ENCODE measurements at places on chromosomes 5 and 9.

DNA sequence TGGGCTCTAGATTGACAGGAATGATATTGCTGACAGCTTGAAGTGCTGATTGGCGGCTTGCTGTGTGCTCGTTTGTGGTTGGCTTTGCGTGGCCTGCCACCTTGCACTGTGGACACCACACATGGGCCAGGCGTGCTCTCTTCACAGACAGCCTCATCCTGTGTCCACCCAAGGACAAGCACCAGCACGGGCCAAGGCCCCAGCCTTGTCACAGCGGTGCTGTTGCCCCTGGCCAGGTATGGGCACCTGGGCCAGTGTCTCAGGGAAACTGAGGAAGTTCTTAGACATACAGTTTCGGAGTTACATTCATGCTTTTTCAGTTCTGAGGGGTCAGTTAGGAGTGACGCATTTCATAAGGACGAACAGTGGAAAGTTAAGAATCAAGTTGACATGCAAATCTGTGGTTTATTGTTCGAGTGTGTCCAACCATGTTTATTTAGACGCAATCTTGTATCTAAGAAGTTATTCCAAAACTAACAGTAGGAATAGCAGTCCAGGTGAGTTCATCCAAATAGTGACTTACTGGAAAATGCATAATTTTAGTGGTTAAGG is 125.9 kb downstream of the EHMT1 start:
- no peak for DNase-seq

- DNase-seq: peak; percentile 36
These were observed 52.4 kb downstream of the FSD1L start for GRCh38 chr9:105500108-105500766.

- peak; percentile 2 for DNase-seq
These were observed 31.7 kb downstream of the NRG2 start for GRCh38 chr5:140011297-140011802.

DNA sequence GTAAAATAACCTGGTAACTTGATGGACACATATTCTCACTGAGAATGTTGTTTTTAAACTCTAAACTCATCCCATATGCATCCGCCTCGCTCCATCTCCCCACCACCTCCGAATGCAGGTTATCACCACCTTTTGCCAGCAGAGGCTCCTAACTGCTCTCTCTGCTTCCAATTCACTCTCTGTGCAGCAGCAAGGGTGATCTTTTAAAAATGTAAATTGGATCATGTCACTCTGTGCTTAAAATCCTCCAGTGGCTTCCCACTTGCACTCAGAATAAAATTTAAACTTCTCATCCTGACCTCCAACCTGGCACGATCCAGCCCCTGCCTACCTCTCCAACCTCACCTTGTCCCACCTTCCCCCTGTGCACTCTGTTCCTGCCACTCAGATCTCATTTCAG is 317.2 kb downstream of the ZSWIM6 start:
- DNase-seq: no peak

- no peak for DNase-seq
These were observed 171.5 kb upstream of the NREP start for GRCh38 chr5:111928511-111928910.

DNA sequence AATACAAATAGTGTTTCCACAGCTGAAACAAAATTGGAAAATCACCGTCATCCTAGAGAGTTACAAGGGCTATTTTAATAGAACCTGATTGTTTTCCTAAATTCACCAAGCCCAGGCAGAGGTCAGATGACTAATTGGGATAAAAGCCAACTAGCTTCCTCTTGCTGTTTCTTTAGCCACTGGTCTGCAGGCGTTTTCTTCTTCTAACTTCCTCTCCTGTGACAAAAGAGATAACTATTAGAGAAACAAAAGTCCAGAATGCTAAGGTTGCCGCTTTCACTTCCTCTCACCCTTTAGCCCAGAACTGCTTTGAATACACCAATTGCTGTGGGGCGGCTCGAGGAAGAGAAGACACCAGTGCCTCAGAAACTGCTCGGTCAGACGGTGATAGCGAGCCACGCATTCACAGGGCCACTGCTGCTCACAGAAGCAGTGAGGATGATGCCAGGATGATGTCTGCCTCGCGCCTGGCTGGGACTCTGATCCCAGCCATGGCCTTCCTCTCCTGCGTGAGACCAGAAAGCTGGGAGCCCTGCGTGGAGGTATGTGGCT is at the start of gene TLR4:
TSS of gene TLR4 (plus strand) at position 380 of the 552 bp plus-strand sequence. CDS start at position 450, 70 bp downstream.
- DNase-seq: peak; percentile 88

DNA sequence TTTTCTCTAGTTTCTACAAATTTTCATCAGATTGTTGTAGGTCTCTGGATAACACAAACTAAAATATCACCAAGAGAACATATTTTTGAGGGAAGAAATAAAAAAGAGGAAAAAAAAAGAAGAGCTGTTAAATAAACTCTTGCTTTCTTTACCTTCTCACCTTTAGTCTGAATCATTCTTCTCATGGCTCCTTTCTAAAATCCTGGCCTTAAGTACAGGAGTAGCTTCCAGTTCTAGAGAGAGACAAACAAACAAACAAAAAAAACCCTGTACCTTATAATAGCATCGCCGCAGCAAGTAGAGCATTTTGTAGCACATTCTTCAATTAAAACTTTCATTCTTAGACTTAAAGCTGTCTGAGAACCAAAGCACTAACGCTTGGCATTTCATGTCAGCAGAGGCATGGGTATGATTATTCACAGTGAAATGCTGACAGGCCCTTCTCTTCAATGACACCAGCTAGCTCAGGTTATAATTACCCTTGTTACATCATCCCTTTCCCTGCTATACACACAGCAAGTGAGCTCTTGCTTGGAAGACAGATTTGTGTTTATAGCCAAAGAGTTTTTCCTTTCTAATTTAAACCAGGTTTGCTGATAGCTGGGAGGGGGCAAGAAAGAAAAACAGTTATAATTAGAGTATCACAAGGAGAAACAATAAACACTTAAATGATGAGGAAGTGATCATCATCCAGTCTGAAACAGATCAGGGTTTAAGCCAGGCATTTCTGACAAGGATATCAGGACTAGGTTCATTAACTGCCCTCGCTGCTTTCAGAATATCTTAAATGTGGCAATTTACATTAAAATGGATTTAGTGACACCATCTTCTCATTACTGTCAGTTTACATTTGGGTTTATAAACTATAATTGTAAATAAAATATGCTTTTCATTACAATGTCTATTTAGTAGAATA is 510.9 kb upstream of the ZNF608 start:
- DNase-seq: no peak

DNA sequence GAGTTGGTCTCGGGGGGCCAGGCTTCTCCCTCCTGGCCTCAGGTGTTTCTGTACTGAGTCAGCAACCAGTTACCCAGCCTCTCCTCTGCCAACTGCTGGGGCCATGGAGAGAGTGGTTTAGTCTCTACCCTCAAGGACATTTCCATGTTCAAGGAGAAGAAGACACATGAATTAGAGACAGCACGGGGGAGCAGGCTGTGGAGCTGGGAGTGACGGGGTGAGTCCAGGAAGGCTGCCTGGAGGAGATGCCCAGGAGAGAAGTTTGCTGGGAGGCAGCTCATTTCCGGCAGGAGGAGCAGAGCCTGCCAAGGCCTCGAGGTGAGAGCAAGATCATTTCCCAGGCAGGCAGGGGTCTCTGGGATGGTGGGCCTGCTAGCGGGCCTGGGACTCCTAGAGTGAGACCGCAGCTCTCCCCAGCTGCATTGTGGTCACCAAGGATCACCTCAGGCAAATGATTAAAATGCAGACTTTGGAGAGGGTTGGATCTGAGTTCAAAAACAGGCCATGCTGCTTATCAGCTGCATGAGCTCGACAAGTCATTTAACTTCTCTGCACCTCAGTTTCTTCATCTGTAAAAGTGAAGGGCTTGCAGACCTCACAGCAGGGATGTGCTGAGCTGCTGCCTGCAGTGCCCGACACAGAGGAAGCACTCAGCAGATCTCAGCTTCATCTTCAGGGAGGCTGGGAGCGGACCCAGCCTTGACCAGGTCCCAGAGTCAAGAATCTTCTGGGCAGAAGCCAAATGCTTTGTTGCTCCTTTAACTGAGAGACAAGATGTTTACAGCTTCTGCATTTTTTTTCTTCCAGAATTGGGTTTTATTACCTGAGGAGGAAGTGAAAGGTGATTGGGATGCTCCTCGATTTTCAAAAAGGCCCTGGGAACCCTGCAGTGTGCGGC is 35.2 kb downstream of the NEK6 start:
- DNase-seq: no peak

DNA sequence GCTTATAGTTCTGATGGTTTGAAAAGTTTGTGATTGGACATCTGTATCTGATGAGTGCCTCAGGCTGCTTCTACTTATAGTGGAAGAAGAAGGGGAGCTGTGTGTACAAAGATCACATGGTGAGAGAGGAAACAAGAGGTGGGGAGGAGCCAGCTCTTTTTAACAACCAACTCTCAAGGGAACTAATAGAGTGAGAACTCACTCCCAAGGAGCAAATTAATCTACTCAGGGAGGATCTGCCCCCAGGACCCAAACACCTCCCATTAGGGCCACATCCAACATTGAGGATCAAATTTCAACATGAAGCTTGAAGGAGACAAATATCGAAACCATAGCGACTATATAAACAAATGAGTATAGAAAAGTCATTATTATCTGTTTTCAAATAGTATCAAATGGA is 64.7 kb upstream of the PRLR start:
- DNase-seq: no peak

GRCh38 chr5:108238936-108239887 is 142.7 kb downstream of the FBXL17 start:
- DNase-seq: no peak

DNA sequence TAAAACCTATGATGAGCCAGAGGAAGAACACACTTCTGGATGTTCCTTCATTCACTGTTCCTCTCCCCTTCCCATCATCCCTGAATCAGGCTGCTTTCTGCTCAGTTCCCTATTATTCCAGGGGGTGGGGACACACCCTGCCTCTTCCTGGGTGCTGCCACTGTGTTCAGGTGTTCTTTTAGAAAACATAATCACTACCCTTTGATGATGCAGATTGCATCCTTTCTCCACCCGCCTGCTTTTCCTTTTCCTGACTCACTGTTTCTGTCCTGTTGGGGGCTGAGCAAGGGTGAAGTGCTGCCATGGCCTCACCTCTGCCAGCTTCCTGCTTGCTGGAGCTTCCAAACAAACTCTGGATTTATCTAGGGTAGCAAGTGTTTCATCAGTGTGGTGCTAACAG is 331.9 kb upstream of the GRIA1 start:
- no peak for DNase-seq

- no peak for DNase-seq
These were observed 537.1 kb upstream of the CDH18 start for GRCh38 chr5:20524991-20525529.

DNA sequence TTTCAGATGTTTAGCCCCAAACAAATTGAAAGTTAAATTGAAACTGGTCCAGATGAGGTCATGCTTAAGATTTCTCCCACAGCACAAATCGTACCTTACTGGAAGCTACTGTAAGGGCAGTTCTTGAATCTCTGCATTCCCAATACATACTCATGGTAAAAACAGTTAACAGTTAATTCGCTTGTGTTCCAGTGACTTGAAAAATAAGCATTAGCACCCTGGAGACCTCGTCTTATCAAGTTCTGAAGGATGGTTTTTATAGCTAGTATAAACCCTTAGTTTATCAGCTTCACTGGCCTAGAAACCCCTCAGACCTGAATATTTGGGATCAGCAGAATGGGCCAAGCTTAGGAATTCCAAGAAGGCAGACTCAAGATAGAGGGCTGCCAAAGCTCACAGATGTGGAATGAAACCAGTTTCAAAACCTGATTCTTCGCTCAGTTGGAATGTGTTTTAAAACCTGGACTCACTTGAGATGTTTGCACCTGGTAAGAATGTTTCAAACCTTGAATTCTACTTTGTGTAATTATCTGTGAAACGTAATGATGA is 103.6 kb downstream of the C9orf152 start:
- DNase-seq: peak; percentile 77

GRCh38 chr9:106862110-106862820 is 701 bp upstream of the ZNF462 start:
- DNase-seq: peak; percentile 56

GRCh38 chr9:134571326-134571931 is 70.2 kb upstream of the COL5A1 start:
- no peak for DNase-seq

DNA sequence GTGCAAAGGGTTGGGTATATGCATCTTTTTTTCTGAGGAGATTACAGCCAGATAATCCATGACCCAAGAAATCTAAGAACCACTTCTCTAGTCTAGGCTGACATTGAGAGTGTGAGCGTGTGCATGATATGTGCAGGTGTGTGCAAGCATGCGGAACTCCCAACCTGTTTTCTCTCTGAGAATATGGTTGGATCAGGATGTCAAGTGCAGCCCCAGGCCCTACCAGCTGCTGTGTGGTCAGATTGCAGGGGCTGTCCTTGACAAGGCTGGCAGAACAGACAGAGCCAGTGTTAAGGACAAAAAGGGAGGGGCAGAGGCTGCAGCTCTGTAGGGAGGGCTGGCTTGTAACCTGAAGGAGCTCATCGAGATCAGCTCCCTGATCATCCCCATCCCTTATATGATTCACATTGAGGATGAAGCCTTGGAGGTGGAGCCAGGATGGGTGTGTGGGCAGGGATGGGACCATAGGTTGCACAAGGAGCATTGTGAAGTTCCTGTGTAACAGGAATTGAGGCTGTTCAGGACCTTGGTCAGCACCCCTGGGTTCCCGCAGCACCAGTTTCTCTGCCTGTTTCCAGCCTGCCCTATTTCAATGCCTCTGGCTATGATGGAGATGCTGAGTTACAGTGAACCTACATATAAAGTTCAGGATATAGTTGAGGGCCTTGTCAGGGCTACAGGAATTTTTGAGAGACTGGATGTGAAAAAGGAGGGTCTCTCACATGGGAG is 52.6 kb upstream of the ARAP3 start:
- DNase-seq: peak; percentile 83

DNA sequence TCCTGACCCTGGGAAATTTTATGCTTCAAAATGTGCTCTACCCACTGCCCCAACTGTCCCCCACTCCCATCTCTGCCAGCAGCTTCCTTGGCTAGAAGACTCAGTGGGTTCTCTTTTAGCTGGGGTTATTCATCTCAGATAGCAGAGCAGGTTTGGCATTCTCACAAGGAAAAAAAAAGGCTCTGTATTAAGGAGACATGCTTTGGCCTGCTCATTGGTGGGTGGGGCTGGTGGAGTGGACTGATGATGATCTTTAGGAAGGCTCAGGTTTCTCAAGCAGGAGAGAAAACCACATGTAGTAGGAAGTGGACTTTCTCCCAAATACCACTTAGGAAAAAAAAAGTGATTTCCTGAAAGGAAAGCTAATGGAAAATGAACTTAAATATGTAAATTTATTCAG is 279.2 kb upstream of the ZNF462 start:
- DNase-seq: no peak

DNA sequence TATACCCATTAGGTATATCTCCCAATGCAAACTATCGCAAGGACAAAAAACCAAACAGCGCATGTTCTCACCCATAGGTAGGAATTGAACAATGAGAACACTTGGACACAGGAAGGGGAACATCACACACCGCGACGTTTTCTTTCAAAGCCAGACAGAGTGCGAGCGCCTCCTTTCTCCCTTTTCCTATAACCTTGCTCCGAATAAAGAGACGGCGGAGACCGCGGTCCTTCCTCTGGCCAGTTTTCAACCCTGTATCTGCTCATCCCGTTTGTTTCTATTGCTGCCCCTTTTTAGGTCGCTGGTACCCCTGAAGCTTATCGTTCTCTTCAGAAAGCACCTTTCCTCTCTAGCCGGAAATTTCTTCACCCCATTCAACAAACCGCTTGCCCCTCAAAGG is 1.3 kb downstream of the LVRN start:
- DNase-seq: no peak

- DNase-seq: no peak
These were observed 8.3 kb downstream of the GRIN1 start for GRCh38 chr9:137147091-137147792.

GRCh38 chr5:138541511-138542179 is 1.4 kb downstream of the ETF1 start:
- DNase-seq: no peak

GRCh38 chr5:66149950-66150349 is 5.8 kb downstream of the SREK1 start:
- DNase-seq: no peak
